ENCODE measurements at places on chromosomes 6 and 20.

DNA sequence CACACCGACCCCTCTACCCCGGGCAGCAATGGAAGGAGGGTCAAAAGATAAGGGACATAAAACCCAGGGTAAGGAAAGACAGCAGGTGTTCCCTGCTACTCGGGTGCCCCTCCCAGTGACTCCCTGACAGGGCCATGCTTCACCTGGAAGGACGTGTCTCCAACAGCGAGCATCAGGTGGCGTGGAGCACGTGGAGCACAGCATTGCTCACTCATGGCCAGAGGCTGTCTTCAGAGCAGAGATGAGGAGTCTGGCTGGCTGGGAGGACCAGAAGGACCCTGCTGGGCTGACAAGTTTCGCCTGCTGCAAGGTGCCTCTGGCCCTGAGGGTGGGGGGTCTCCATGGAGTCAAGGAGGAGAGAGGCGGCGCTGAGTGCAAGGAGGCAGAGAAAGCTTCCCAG, 15.3 kb upstream of the CDH22 start:
- no peak for DNase-seq

DNA sequence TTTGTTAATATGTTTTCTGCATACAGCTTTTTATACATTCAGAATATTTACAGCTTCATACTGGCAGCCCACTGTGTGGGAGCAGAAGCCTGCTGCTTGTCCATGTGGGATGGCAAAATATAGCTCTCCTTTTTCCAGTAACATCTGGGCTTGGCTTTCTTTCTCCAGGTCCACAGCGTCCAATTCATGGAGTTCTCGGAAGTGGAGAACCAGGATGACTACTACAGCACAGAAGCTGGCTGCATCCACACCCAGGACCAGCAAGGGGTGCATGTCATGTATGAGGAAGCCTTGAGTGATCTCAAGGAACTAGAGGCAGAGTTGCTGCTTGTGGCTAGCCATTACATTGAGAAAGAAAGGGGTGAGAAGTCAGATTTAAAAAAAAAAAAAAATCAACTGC, 143.1 kb downstream of the CD164 start:
- no peak for DNase-seq

DNA sequence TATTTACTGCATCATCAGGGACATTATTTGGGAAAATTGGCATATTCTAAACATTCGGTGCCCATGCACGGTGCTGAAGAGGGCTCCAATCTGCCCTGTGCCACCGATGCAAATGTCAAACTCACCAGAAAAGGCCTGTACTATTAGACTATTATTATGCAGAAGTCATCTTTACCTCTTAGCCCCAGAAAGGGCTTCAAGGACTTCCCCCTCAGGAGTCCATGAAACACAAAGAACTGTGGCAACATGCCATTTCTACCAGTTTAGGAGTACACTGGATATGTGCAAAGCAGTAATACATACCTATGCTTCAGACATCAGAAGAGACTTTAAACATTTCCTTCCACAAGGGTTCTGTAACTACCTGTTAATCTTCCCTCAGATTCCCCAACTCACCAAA, 8.6 kb downstream of the DIDO1 start:
- no peak for DNase-seq

DNA sequence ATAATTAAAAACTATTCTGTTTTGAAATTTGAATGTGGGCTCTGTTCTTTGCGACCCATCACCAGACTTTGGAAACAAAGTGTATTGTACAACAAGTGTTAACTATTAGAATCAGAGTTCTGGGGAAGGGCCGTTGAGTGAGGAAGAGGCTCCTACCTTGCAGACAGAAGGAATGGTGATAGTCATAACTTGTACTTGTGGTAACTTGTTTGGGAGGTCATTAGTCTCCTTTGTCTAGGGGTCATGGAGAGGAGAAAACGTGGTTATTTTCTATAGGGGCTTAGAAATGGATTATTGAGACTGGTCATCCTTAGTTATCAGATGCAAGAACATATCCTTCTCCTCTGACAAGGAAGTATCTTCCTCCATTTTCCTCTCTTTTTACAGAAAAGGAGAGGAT, 174.8 kb downstream of the BMP2 start:
- DNase-seq, result no peak

GRCh38 chr20:38877483-38877882, 48.7 kb upstream of the FAM83D start:
- DNase-seq, result no peak

Measured in NCI-H1105 (cell line).